ENCODE measurements at places on chromosomes 2 and 18. TPM values are rescaled to one million over a fixed set of nuclear protein-coding genes. Genes with fewer than 3 reads are reported as not detected.

DNA sequence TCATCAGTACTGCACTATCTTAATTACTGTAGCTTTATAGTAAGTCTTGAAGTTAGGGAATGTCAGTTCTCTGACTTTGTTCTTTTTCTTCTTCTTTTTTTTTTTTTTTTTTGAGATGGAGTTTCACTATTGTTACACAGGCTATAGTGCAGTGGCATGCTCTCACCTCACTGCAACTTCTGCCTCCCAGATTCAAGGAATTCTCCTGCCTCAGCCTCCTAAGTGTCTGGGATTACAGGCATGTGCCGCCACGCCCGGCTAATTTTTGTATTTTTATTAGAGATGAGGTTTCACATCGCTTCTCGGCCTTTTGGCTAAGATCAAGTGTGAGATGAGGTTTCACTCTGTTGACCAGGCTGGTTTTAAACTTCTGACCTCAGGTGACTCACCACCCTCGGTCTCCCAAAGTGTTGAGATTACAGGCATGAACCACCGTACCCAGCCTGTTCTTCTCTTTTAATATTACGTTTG lies 41.9 kb upstream of the TANC1 start:
- H3K4me1 ChIP-seq: no peaks in the 10 kb centered on the region
- H3K27ac ChIP-seq: no peak overlapping the region
- no peaks in the 10 kb centered on the region for H3K36me3 ChIP-seq
- DNase-seq: no peak
- H3K4me3 ChIP-seq: no peak overlapping the region

DNA sequence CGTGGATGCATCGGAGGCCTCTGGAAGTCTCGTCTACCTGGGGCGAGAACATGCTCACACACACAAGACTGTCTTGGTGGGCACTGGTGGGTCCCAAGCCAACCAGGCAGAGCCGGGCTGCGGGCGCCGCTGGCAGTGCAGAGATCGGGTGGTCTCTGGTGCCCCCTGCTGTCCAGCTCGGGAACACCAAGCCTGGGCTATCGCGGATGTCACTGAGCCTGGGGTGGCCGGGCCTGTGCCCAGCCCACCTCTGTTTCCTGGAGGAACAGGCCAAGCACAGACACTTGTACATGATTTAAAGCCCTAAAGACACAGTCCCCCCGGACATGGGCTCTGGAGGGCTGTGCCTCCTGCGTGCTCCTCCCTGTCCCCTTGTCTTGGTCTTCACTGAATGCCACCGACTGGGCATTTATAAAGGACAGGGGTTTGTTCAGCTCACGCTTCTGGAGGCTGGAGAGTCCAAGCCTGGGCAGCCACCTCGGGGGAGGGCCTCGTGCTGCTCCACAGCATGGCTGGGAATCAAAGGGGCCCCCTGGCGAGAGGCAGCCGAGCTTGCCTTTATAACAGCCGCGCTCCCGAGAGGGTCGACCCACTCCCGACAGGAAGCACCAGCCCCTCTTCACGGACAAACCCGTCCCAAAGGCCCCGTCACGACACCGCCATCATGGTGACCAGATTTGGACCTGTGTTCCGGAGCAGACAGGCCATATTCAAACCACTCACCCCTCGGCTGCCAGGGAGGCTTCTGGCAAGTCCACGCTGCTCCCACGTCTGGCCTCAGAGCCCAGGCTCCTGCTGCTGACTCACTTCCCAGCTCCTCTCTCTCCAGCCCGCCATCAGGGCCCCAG lies 3.6 kb upstream of the OTOS start:
- H3K4me3 ChIP-seq: no peak overlapping the region
- no peaks in the 10 kb centered on the region for H3K27me3 ChIP-seq
- H3K4me1 ChIP-seq: no peaks in the 10 kb centered on the region
- H3K27ac ChIP-seq: no peak overlapping the region
- H3K36me3 ChIP-seq: no peaks in the 10 kb centered on the region

DNA sequence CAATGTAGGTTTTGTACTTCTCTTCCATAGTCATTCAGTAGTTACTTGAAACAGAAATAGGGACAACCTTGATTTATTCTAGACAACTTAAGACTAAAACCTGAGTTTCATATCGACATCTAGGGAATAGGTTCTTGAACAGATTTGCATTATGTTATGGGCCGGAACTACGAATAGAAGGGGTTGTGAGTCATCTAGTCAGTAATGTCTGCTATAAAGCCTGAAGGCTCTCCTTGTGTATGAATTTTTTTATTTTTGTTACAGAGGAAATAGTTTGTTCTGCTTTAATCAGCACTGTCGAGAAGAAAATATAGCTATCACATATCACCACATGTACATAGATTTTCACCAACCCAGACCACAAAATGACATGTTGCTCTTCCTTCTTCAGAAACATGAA lies 17.3 kb upstream of the TRIM43 start:
- H3K36me3 ChIP-seq: no peaks in the 10 kb centered on the region
- no peak for DNase-seq
- peaks cover 5% of the 10 kb centered on the region for H3K27me3 ChIP-seq
- no peak overlapping the region for H3K4me3 ChIP-seq
- no peaks in the 10 kb centered on the region for H3K4me1 ChIP-seq
- no peak overlapping the region for H3K27ac ChIP-seq

CD207 gene
- total RNA-seq: 0.14 TPM

DNA sequence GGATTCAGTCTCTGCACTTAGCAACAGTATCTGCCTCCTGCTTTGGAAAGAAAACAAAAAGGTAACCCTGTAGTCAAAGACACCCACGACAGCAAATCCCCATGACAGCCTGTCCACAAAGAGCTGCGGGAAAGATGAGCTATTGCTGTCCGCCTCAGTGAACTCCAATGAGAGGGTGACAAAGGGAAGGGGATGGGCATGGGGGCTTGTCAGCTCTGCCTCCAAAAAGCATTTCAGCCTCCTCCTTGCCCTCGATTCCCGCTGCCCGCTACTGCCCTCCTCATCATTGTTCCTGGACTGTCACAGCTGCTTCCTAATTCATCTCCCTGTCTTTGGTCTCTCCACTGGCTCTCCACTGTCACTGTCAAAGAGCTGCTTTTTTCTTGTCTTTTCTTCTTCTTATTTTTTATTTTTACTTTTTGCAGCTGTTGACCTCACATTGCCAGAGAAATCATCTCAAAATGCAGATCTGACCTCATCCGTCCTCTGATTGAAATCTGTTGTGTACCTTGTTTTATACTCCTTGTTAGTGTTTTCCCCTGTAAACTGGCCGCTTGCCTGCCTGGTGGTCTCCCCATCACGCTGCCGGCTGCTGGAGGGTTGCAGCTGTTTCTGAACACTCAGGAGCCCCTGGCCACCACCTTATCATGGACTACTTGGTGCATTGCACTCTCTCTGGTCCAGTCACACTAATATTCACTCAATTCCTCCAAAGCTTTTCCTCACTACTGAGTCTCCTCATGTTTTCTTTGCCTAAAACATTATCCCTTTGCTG lies 7.9 kb upstream of the E2F6 start:
- no peak overlapping the region for H3K4me3 ChIP-seq
- DNase-seq: no peak
- H3K27me3 ChIP-seq: no peaks in the 10 kb centered on the region
- no peak overlapping the region for H3K27ac ChIP-seq
- no peaks in the 10 kb centered on the region for H3K36me3 ChIP-seq
- H3K4me1 ChIP-seq: no peaks in the 10 kb centered on the region

DNA sequence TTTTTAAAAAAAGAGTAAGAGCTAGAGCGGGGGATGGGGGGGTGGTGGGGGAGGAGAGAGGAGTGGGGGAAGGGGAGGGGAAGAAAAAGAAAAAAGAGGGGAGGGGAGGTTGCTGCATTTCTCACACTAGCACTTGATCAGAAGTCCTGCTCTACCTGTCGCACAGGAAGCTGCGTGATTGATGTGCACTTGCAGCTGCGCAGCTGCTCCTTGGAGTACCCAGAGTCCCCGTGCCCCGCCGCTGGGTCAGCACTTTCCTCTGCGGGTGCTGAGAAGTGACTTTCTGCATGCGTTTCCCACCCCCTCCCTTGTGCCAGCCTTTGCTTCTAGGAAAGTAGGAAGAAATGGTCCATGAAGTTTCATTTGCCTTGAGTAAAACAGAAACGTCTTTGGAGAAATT lies 297.3 kb downstream of the ETAA1 start:
- no peaks in the 10 kb centered on the region for H3K4me1 ChIP-seq
- no peaks in the 10 kb centered on the region for H3K36me3 ChIP-seq

GRCh38 chr2:85601771-85602475 lies 575 bp downstream of the TMEM150A start:
- H3K4me3 ChIP-seq: peak overlapping the region; percentile 77
- H3K27ac ChIP-seq: peak overlapping the region; percentile 80
- H3K27me3 ChIP-seq: no peaks in the 10 kb centered on the region
- no peaks in the 10 kb centered on the region for H3K36me3 ChIP-seq
- peaks cover 14% of the 10 kb centered on the region for H3K4me1 ChIP-seq

GRCh38 chr2:42510608-42511243 lies 16.9 kb upstream of the KCNG3 start:
- no peaks in the 10 kb centered on the region for H3K4me1 ChIP-seq
- no peaks in the 10 kb centered on the region for H3K36me3 ChIP-seq
- H3K27me3 ChIP-seq: no peaks in the 10 kb centered on the region
- no peak for DNase-seq
- no peak overlapping the region for H3K4me3 ChIP-seq

DNA sequence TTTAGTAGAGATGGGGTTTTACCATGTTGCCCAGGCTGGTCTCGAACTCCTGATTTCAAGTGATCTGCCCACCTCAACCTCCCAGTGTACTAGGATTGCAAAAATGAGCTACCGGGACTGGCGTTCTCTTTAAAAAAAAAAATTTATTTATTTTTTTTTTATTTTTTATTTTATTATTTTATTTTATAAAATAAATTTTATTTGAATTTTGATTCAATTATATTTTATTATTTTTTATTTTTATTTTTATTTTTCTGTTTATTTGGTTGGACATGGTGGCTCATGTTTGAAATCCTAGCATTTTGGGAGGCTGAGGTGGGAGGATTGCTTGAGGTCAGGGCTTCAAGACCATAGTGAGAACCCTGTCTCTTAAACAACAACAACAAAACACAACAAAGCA lies 32.5 kb downstream of the EEF1B2 start:
- no peaks in the 10 kb centered on the region for H3K27me3 ChIP-seq
- H3K27ac ChIP-seq: no peak overlapping the region
- no peaks in the 10 kb centered on the region for H3K36me3 ChIP-seq
- no peak overlapping the region for H3K4me3 ChIP-seq
- H3K4me1 ChIP-seq: no peaks in the 10 kb centered on the region
- no peak for DNase-seq

- no peaks in the 10 kb centered on the region for H3K36me3 ChIP-seq
- no peaks in the 10 kb centered on the region for H3K27me3 ChIP-seq
- peaks cover 30% of the 10 kb centered on the region for H3K4me1 ChIP-seq
- H3K27ac ChIP-seq: no peak overlapping the region
- peak; percentile 69 for DNase-seq
- no peak overlapping the region for H3K4me3 ChIP-seq
These were observed 3.1 kb downstream of the PROM2 start for GRCh38 chr2:95277246-95277906.

- H3K36me3 ChIP-seq: no peaks in the 10 kb centered on the region
- no peak overlapping the region for H3K27ac ChIP-seq
- no peak for DNase-seq
These were observed 1.9 kb downstream of the PIEZO2 start for GRCh38 chr18:11147371-11147951.

RGPD3 gene
- total RNA-seq: 0.12 TPM

DNA sequence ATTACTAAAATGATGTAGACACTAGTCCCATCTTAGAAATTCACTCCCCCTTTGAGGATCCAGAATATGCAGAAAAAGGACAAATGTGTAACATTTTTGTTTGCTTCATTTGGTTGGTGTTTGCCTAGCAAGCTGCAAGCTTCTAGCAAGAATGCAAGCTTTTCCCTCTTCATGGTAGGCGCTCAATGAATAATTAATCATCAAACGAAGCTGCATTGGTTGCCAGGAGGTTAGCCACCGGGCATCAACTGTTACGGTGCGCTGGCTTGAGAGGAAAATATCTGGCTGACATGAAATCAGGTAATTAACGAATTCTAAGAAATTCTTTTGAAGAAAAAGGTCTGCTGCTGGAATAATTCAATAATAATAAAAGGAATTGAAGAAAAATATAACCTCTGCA lies 341.0 kb upstream of the KYNU start:
- no peak overlapping the region for H3K4me3 ChIP-seq
- H3K36me3 ChIP-seq: no peaks in the 10 kb centered on the region
- no peak for DNase-seq
- H3K4me1 ChIP-seq: no peaks in the 10 kb centered on the region

Measured in pancreas (tissue), 10 donors.